ENCODE measurements at places on chromosomes 3 and 15.

GRCh38 chr3:152267831-152268554 is 736 bp upstream of the MBNL1 start:
- DNase-seq, result no peak

- DNase-seq, result no peak
Measured at GRCh38 chr3:9196020-9196419, 53.4 kb downstream of the SRGAP3 start.

DNA sequence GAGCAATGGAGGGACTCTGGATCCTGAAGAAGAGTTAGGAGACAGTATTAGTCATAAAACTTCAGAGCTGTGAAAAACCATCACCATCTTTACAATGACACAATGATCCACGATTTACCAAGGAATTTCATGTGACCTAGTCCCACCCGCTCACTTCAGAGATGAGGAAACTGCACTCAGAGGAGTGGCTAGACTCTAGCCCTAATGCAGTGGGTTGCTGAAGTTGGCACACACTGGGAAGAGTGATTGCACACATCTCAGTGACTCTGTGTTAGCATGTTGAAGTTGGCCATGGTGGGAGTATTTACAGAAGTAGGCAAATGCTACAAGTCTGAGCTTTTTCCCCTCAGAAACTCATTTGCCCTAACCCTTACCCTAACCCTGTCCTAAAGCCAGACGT is 35.2 kb upstream of the SPATA12 start:
- DNase-seq, result no peak

- DNase-seq, result no peak
Measured at GRCh38 chr15:80710635-80711554, 15.8 kb downstream of the ABHD17C start.

DNA sequence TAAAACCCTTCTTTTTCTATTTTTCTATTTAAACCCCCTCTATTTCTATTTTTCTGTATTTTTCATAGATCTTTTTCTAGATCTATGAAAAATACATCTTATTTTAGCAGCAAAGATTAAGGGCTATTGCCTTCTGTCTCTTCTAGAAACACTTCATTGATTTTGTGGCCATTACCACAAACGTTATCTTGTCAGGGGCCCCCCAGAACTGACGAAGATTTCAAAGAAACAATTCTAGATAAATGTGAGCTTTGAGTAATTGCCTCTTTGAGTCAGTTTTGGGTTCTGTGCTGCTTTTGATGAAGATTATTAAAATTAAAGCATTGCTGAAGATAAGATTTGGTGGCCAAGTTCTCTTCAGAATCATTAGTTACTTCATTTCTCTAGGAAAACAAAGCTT is 279.6 kb upstream of the PEX5L start:
- DNase-seq, result no peak

- no peak for DNase-seq
Measured at GRCh38 chr15:68623301-68623892, 44.6 kb downstream of the CORO2B start.

GRCh38 chr3:95926904-95927501 is 887.4 kb upstream of the EPHA6 start:
- no peak for DNase-seq

DNA sequence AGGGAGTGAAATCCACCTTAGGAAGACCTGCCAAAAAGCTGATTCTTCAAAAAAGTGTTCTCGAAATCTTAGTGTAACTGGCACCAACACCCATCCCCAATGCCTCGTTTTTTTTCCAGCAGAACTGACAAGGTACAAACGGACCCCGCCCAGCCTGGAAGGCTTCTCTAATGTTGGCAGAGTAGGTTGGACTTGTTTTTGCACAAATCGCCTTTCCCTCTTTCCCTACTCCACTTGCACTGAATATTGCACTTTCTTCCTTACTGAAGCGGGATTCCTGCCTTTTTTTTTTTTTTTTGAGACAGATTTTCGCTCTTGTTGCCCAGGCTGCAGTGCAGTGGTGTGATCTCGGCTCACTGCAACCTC is 544 bp upstream of the TIMMDC1 start:
- DNase-seq, result peak; percentile 6

DNA sequence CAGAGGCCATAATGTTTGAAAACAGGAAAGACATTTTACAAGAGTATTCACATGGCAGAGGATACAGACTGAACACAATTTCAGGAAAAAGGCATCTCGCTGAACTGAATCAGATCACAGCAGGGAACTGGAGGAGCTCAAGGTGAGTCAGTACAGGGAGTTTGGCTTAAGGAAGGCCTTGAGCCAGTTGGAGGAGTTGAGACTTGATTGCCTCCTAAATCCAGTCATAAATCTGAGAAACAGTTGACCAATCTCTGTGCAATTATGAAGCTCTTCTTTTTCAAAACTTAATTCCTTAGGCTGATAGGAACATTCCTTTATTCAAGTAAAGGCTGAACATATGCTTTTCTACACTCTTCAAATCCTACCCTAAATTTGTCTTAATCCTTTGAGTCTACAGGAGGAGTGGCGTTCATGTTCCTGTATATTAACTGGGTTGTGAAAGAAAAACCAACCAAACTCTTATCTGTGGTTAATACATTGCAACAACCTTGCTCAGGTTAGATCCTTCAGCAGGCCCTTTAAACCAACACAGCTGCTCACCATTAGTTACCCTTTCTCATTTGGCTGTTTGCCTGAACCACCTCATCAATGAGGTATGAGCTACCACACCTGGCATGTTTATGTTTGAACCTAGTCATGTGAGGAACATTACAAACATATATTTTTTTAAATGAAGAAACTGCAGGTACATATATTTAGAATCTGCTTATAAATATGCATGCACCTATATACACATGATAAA is 404.1 kb upstream of the ATP11B start:
- DNase-seq, result no peak
